ENCODE measurements at places on chromosomes 5 and 9.

DNA sequence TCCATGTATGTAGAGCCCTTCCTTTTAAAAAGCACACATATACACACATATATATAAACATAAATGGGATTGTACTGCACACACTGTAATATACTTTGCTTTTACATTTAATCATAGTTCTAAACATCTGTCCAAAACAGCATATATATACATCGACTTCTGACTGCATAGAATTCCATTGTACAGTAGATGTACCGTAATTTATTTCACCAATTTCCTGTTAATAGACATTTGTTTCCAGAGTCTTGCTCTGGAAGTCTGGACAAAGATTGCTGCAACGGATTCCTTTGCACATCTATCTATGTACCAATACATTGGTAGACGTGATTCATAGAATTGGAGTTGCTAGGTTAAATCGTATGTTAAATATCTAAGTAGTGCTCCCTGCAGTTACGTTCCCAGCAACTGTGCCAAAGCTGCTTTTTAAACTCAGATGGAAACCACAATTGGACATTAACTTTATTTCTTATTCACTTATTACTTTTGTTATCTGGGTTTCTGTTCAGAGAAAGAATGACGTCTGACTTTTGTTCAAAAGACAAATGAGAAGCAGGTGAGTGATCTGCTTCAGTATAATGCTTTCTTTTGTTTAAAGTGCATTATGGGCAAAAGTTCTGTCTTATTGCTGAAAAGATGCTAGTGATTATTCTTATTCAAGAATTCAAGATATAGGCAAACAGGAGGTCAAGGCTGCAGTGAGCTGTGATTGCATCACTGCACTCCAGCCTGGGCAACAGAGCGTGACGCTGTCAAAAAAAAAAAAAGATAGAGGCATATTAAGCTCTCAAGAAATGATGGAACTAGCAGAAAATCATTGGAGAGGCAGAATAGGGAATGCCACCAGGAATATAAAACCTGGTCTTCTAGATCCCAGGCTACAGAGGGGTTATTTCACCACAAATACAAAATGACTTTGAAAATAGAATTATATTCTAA lies 138.2 kb downstream of the FGF1 start:
- DNase-seq, result no peak

DNA sequence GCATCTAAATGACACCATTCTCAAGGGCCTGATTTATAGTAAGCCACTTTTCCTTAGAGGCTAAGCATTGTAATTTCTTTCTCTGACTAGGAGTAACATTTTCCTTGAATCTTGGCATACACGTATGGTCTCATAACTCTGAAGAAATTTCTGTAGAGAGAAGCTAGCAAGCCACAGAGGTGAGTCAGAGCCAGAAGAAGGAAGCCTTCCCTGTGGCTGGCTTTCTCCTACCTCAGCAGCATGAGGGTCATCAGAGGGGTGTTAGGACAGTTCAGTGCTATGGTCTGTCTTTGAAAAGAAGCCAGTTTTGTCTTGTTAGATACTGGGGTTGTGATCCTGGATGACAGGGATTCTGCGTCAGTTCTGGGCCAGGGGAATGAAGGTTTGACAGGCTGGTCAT lies 3.2 kb downstream of the SNX30 start:
- DNase-seq, result no peak

DNA sequence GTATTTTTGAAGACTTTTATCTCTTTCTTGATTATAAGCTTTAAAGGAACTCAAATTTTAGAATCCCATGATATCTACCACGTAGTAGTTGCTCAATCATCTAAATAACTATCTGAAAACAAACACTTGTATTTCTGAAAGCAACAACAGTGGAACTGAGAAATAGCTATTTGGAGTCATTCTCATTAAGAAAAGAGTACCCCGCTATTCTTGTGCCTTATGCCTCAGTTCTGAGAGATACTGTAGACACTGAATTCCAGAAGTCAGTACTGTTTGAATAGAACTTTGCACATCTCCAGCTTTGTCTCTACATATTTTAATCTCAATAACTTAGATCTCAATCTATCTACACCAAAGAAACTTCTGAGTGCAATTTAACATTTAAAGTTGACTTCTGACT lies 11.4 kb downstream of the CHD1 start:
- no peak for DNase-seq

DNA sequence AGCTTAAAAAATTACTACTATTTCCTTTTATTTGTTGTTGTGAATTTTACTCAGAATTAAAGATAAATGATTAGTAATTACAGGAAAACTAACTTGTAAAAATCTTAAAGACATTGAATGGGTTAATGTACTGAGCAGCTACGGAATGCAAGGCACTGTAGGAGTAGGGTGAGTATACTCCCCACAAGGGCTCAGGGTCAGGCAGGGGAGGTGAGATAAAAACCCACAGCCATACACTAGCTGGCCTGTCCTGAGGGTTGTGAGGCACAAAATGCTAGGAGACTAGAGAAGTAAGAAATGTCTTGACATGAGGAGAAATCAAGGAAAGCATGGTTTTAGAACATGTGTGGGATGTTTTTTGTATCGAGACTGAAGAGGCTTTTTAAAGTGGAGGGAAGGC lies 13.4 kb downstream of the ZBED3 start:
- no peak for DNase-seq

GRCh38 chr9:126248680-126249079 lies 77.9 kb upstream of the MVB12B start:
- no peak for DNase-seq

GRCh38 chr9:34139477-34140146 lies 13.1 kb upstream of the DCAF12 start:
- no peak for DNase-seq

DNA sequence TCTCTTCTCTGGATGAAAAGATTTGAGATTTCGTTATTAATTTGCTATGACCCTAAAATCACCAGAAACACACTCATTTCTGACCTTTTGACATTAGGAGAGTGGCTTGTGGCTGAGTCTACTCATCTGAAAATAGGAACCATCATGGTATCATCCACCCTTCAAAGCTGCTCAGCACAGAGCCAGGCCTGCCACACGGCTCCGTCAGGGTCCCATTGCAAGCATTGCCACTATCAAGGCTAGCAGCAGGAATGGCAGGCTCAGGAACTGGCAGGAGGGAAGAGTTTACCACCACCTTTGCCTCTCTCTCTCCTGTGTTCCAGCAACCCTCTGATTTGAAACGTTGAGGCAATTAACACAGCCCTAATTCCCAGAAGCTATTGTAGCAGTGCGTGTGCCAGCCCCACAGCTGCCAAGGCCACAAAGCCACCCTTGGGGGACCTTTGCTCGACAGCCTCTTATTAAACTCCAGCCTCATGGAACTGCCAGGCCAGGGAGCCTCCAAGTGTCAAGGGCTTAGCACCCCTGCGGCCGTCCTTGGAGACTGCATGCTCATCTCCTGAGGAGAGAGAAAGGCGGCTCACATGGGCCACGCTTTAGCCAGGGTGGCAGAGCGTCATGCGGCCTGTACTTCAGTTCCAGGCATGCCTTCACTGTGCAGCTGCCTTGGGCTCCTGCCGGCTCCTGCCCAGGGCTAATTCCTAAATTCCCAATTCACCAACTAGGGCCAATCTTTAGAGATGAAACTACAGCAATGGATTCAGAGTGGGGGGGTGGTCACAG lies 145.9 kb downstream of the ROR2 start:
- no peak for DNase-seq

GRCh38 chr9:98227883-98228282 lies 27.6 kb downstream of the TBC1D2 start:
- no peak for DNase-seq

DNA sequence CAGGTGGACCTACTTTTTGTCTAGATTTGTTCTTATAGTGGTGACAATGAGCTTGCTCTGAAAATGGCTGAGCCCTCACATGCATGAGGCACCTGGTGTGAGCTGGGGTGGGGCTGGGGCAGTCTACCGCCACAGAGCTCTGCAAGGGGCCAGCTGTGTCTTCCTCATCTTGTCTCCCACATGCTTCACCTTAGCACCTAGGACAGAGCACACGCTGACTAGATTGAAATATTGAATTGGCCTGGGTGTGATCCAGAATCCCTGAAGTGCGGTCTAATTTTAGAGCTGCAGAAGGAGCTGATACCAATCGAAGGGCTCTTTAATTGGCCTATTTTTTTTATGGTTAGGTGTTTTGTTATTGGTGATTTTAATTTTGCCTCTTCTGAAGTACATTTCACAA lies 126.1 kb upstream of the NFIB start:
- no peak for DNase-seq

DNA sequence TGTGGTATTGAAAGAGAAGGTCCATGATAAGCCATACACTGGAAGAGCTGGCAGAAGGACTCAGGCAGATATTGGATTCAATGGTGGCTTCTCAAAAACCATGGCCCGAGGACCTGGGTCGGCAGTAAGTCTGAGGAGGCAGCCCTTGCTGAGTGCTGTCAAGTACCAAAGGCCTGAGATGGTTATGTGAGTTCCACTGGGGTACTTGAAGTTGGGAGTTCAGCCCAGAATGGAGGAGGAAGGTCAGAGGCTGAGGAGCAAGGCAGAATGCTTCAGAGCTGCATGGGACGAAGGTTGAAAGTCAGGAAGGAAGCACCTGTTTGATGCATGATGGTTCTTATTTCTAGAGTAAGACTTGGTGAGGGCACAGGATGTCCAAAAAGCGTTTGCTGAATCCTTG lies 194.9 kb downstream of the DIRAS2 start:
- no peak for DNase-seq

- no peak for DNase-seq
Observed at GRCh38 chr9:125496313-125496834, 210.6 kb downstream of the MAPKAP1 start.
